Left renal pelvis (tissue), 4 donors: ENCODE measurements at places on chromosomes 2 and 18.

GRCh38 chr2:198143156-198143555 is 338.8 kb downstream of the PLCL1 start:
- no peak for DNase-seq

DNA sequence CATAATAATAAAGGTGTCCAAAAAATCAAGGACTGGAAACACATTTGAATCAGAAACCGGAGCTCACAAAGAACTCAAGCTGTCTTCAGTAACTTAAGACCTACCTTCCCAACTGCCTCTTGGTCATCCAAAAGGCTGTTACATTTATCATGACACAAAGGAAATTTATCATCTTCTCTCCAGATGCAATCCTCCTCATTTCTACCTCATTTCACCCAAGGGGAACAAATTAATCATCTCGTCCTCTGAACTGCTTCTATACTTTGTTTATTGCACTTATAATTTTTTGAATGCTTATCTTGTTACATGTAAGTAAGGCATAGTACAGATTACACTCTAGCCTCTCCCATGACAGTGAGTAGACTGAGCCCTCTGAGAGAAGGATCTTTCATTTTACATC is 105.1 kb upstream of the RGPD4 start:
- DNase-seq: no peak

DNA sequence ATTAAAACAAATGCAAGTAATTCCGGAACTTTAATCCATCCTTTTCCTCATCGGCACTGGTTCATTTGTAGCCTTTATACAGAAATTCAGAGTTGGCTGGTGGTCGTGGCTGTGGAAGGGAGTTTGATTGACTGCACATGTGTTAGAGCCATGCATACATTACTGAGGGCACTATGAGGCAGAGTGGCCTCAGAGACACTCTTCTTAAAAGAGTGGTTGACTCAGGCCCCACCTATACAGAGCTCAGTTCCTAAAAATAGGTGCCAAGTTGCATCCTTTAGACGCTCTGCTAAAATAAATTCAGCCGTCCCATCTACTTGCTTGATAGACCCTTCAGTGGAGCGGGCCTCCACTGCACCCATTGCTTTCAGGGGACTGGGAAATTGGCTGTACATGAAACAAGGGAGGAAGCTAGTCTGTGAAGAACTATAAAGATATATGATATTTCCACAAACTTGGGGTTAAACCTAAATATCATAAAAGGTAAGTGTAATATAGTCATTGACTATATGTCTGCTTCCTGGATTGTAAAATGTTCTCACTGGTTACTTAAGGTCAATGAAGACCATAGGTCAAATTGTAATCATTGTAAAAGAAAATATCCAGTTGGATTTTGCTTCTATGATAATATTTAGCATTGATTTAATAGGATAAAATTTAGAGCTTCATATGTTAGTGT is 298.9 kb downstream of the XIRP2 start:
- no peak for DNase-seq

DNA sequence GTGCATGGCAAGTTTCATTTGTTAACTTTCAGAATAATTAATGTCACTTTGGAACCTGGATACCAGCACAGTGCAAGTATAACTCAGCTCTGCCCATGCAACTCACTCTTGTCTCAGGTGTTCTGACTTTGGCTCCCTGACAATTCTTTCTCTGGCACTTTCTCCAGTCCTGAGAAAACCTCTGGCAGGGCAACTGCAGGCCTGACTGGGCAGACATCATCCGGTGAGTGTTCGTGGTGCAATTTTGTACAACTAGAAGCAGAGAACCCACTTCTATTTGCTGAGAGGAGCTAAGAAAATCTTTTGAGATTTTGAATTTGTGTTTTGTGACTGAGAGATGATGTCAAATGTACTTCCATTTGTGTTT is 143.0 kb downstream of the AQP4 start:
- DNase-seq: no peak

GRCh38 chr2:220648628-220649027 is 923.5 kb downstream of the EPHA4 start:
- no peak for DNase-seq

DNA sequence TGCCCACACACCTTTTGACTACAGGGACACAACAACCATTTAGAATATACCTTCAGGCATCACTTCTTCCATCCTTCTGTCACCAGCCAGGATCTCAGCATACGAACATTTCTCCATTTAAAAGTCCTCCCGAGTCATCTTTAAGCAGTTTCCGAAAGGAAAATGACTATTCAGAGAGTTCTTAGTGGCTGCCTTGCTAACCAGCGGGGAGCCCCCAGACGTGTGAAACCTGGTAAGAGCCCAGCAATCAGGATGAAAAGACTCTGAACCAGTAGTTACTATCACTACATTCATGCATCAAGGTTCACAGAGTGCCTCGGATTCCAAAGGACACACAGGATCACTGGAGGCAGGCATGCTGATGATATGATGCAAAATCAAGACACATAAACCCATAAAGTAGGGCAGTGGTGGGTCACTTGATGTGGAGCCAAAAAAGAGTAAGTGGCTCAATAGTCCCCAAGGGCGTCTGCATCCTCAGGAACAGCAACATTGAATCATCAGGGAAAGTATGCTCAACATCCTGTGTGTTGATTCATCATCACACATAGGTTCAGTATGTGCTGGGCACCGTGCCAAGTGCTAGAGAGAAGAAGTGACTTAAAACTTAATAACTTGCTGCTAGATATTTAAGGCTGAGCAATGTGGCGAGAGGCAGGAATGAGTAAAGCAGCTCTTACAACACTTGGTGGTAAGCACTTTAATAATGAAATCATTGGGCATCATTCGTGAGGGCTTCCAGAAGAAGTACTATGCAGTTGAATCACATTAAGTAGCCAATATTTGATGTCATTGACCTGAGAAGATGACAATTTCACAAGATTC is 4.4 kb downstream of the CCL20 start:
- no peak for DNase-seq

- no peak for DNase-seq
Observed at GRCh38 chr2:36423172-36423571, 67.6 kb downstream of the CRIM1 start.

DNA sequence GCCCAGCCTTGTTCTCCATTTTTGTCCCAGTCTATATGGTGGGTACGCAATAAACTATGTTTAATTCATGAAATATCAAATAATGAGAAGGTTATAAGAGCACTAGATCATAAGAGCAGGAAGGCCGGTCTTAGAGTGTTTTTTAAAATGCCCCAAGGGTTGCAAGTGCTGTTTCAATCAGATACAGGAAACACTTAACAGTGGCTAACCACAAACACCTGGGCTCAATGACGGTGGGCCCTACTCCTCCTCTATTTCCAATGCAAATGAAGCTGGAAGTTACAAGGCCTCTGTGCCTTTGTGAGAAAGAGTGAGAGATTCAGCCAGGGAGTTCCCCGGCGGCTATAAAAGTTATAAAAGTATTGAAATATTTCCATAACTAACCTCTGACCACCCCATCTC is 18.9 kb upstream of the WDR33 start:
- DNase-seq: no peak

- DNase-seq: no peak
Observed at GRCh38 chr2:228796386-228796785, 474.7 kb downstream of the PID1 start.

DNA sequence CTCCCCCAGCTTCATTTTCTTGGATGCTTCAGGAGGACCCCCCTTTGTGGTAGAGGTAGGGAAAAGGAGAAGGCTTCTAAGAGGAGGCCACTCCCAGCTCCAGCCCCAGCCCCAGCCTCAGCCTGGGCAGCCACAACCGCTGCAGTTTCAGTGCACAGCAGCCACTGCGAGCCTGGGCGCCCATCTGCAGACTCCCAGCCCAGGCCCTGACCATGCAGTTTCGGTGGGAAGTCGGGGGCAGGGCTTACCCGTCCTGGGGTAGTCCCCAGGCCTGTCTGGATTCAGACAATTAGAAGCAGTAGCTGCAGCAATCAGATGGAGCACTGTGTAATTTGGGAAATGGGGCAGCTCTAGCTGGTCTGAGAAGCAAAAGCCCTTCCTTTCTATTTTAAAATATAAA is 28.6 kb downstream of the ITM2C start:
- DNase-seq: no peak

GRCh38 chr2:186059096-186059495 is 320.5 kb downstream of the FSIP2 start:
- no peak for DNase-seq

DNA sequence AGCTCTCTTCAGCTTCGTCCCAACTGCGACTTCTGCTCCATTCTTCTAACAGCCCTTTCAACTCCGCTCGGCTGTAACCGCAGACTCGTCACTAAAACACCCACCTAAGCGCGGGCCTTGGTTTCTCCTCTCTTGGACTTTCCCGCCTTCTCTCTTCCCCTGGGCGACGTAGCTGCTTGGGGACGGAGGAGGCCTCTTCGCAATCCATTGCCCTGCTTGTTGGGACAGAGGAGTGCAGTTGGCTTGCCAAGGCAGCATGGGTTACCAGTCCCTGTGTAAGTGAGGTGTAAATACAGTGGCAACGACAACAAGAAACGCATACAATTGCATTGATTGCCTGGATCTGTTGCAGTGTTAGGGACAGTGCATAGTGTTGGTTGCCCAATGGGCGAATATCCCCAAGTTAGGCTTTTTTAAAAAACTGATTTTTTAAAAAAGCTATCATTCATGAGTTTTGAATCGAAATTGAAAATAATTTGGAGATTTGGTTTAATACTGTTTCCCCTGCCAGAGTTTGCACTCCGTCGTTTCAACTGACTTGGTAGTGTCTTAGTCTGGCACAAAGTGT is 484 bp upstream of the DARS1 start:
- DNase-seq: no peak

- no peak for DNase-seq
Observed at GRCh38 chr18:79942786-79943607, 8.5 kb downstream of the SLC66A2 start.

- DNase-seq: no peak
Observed at GRCh38 chr18:76454418-76454817, 40.6 kb downstream of the ZNF516 start.

- no peak for DNase-seq
Observed at GRCh38 chr18:73556904-73557303, 590.7 kb downstream of the FBXO15 start.

GRCh38 chr2:2787301-2787907 is 456.3 kb upstream of the MYT1L start:
- DNase-seq: no peak

DNA sequence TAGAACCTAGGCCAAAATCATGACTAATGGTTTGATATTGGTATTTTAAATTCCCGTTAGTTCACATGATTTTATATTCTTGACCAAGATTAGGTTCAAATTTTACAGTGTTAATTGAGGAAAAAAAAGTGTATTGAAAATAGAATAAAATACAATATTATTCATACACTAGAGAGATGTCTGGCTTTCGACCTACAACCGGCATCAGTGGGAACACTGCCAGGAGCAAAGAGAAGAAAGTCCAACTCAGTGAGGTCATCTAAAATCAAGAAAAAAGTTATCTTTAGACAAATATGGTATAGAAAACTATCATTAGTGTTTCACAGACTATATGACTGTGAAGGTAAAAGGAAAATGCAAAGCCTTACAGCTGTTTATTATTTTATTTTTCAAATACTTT is 81.5 kb downstream of the PIGN start:
- no peak for DNase-seq

- DNase-seq: no peak
Observed at GRCh38 chr2:66477135-66477842, 42.4 kb downstream of the MEIS1 start.

DNA sequence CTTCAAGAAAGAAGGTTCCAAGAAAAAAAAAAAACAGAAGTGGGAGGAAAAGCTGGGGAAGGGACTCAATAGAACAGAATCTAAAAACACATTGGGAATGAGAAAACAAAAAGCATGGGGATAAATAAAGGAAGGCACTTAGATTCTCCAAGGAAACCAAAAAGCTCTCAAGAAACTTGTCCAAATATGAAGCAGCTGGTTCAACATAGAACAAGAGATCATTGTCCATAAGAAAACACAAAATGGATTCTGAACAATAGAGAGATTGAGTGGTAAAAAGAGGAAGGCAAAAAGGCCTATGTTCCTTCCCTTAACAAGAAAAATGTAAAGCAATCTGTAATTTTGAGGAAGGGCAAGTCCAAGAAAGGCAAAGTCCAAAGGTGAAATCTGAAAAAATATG is 32.9 kb upstream of the ALK start:
- DNase-seq: no peak

DNA sequence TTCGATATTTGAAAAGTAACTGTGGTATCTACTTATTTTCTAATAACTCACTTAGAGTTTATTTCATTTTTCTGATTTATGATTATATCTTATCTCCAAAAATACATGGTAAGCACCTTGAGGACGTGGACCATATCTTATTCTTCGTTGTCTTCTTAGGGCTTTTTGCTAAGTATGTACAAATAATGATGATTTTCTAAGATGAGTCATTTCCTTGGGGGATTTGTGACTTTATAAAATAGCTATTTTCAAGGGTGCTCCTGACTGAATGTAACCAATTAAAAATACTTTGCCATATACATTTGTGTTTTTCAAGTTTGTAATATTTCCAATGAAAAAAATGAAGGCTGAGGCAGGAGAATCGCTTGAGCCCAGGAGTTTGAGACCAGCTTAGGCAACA is 56.3 kb downstream of the GREB1L start:
- no peak for DNase-seq

DNA sequence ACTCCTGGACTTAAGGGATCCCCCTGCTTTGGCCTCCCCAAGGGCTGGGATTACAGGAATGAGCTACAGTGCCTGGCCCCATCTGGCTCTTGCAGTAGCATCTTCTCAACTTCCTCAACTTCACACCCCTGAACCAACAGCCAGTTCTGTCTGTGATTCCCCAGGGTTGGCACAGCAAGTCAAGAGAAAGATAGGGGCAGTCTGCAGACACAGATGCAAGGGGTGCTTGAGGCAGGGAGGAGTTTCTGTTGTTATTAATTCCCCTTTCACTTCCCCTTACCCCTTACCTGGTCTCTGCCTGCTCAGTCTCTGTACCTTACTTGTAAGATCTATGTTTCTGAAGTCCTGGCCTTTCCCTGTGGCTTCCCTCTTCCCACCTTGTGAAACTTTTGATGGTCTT is 54.1 kb upstream of the MEX3C start:
- no peak for DNase-seq

DNA sequence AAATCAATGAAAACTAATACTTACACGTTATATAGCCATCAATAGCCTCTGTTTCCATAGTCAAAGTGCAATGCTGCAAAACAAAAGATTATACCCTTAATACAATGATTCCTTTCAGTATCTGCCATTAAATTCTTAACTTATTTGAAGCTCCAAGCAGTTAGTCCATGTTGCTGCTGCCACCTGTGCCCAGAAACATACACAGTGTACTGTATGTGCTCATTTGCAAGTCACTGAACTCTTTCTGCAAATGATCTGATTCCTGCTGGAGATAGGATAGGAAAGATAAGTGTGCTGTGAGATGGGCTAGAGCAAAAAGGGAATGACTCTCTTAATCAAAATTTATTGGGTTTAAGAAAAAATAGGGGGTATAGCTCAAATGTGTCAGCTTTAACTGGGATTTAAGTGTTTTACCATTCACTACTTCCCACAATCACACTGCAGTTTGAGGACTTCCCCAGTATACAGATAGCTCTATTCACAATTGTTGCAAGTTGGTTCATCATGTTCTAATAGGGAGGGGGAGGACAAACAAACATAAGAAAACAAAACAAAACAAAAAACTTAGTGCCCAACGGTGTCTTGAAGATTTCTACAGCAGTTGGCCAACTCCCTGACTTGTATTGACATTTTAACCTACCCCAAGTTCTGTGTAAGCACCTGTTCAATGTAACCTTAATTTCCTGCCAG is 2.7 kb downstream of the IKZF2 start:
- DNase-seq: no peak

- no peak for DNase-seq
Observed at GRCh38 chr18:23406271-23406787, 46.8 kb upstream of the RIOK3 start.

- peak; percentile 84 for DNase-seq
Observed at GRCh38 chr2:237315170-237315828, 98.7 kb downstream of the COL6A3 start.
